Activated B cell treated with CpG ODN at 0.5 μM for 24 hours (primary cell): ENCODE measurements at places on chromosomes 13 and 19.
A peak's percentile ranks its signal among the peaks of the same experiment; 100 is the strongest.

GRCh38 chr19:5968431-5969373 lies 9.2 kb downstream of the RANBP3 start:
- H3K36me3 ChIP-seq: peaks cover 45% of the 10 kb centered on the region
- no peak for DNase-seq
- no peak overlapping the region for H3K4me3 ChIP-seq
- H3K27me3 ChIP-seq: no peaks in the 10 kb centered on the region
- peak overlapping the region; percentile 73 for H3K27ac ChIP-seq

DNA sequence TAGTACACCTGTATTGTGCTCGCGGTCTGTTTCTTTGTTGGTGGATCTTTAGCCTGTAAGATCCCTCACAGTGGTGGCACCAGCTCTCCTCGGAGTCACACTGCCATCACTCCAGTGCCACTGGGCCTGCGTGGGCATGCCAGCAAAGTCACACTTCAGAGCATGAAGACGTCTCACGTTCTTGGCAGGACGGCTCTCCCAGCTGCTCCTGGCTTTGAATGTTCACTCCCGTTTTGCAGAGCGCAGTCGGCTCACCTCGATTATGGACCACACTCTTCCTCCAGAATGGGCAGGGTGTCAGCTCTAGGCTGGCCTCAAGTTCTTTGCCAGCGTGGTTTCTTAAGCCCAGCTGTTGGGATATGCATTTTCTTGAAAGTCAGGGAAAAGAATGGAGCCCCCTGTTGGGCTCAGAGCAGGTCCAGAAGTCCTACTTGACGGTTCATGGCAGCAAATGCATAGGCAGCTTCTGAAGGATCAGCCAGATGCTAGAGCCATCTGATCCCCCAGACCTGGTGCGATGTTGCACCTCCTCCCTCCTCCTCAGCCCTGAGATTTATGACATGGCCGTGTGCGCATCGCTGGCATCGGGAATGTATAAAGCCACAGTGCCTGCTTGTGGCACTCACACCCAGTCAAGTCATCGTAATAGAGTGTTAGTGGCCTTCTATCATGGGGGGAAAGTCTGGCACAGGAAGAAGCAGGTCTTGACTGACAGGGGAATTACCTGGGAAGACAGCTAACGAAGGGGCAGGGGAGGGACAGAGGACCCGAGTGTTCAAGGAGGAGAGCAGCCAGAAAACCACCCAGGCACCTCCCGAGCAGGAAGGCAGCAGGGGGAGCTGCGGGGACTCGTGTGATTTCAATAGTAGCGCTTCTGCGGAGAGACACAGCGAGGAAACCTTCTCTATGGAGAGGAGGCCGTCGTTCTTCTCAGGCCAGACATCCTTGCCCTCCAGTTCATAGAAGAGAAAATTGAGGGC lies 40.2 kb upstream of the NPAS1 start:
- H3K27me3 ChIP-seq: no peaks in the 10 kb centered on the region
- no peak overlapping the region for H3K4me3 ChIP-seq
- H3K36me3 ChIP-seq: peaks cover 9% of the 10 kb centered on the region
- DNase-seq: no peak

- H3K4me3 ChIP-seq: peak overlapping the region; percentile 99
- H3K27me3 ChIP-seq: no peaks in the 10 kb centered on the region
- H3K4me1 ChIP-seq: peaks cover 50% of the 10 kb centered on the region
- DNase-seq: no peak
These were observed 2.1 kb downstream of the PRMT1 start for GRCh38 chr19:49678985-49679770.

DNA sequence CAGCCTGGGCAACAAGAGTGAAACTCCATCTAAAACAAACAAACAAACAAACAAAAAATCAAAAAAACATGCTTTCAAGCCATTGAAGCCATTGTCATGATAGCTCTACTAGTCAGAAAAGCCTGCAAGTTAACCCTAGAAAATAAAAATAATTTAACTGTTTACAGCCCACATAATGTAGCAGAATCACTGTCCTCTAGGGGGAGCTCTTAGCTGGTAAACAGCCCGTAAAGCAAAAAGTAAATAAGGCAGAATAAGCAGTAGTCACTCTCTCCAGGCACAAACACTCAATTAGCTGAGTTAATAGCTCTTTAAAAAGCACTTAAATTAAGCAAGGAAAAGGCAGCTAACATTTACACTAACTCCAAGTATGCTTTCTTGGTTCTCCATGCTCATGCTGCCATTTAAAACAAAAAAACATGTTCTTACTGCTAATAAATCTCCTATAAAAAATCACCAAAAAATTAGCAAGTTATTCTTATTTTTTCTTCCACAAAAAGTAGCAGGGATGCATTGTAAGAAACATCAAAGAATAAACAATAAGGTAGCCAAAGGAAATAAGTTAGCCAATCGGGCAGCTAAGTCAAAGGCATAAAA lies 11.3 kb downstream of the LILRB4 start:
- H3K27ac ChIP-seq: no peak overlapping the region
- no peak for DNase-seq
- no peaks in the 10 kb centered on the region for H3K4me1 ChIP-seq
- no peak overlapping the region for H3K4me3 ChIP-seq
- peaks cover 15% of the 10 kb centered on the region for H3K27me3 ChIP-seq

DNA sequence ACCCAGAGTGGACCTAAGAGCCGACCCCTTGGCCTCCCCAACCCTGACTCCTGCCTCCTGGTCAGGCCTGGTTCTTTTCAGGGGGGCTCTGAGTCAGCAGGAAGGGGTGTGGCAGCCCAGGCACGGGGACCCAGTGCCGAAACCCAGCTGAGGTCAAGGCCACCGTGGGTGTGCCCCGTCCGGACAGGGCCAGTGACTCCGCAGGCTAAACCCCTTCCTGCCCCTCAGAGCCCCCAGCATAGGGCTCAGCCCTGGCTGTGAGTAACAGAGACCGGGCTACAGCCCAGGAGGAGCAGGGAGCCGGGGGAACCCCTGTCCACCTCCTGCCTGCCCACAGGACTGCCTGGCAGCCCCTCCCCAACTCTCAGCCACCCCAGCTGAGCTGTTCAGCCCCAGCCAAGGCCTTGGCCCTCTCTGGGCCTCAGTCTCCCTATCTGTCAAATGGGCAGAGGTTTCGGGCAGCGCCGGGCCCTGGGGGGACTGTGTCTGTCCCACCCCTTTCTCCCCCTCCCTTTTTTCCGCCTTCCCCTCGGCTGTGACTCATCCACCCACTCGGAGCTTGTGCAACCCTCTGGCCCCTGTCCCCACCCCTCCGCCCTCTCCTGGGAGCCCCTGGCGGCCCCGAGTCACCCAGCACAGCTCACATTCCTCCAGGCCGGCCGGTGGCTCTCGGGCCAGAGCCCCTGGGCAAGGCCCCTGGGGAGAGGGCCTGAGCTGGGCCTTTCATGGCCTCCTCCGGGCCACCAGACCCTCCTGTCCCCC lies 8.6 kb downstream of the ZBTB7A start:
- H3K4me1 ChIP-seq: peaks cover 51% of the 10 kb centered on the region
- H3K4me3 ChIP-seq: peak overlapping the region; percentile 28
- H3K27me3 ChIP-seq: no peaks in the 10 kb centered on the region
- H3K27ac ChIP-seq: peak overlapping the region; percentile 65
- DNase-seq: no peak

- no peaks in the 10 kb centered on the region for H3K27me3 ChIP-seq
- no peak overlapping the region for H3K27ac ChIP-seq
- no peaks in the 10 kb centered on the region for H3K4me1 ChIP-seq
These were observed 472.1 kb downstream of the DIAPH3 start for GRCh38 chr13:59691501-59692066.

DNA sequence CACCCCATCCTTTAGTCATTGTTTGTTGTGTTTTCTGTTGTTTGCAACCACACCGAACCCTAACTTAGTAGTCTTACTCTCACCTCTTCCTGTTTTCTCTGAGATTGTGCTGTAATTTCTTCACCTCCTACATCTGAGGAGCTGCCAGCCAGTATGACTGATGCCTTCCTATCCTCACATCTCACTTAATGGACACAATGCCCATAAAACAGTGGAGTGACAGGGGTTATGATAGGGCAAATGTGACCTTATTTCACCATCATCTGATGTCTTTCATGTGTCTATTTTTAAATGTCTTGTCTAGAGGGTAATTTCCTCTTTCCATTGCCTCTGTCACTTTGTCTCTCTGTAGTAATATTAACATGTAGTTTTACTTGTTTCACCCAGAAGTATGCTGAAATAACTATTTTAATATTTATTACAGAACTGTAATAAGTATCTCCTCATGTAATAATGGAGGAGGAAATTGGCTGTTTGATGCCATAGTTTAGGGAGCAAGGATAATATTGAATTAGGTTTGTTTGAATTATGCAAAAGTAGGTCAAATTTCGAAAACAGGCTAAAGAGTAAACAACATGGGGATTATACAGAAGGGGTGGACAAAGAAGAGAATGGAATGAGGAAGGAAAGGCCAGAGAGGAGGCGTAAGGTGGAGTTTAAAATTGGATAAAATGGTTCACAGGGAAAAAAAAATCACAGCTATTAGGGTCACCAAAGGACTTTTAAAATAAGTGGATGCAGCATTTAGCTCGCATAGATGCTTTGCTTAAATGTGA lies 103.5 kb upstream of the SPRY2 start:
- H3K27ac ChIP-seq: no peak overlapping the region
- no peaks in the 10 kb centered on the region for H3K36me3 ChIP-seq
- no peak overlapping the region for H3K4me3 ChIP-seq

GRCh38 chr13:21330126-21330861 lies 128.8 kb downstream of the ZDHHC20 start:
- H3K36me3 ChIP-seq: no peaks in the 10 kb centered on the region
- no peak for DNase-seq
- H3K27me3 ChIP-seq: no peaks in the 10 kb centered on the region
- peaks cover 24% of the 10 kb centered on the region for H3K4me1 ChIP-seq
- H3K27ac ChIP-seq: no peak overlapping the region

DNA sequence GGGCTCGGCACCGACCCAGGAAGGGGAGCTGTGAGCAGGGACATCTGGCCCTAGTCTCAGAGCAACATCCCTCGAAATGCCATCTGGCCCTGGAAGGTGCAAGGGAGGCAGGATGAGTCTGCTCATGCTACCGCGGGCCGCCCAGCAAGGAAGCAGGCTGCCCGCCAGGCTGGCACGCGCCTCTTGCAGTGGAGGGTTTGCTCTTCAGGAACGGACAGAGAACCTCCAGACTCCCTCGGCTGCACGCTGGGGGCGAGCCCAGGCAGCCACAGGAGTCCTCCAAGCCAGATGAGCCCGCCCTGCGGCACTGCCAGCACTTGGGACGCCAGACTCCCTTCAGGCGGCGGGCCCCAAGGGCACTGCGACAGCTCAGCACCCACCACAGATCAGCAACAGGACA lies 10.1 kb upstream of the ATP8B3 start:
- no peaks in the 10 kb centered on the region for H3K27me3 ChIP-seq
- H3K4me1 ChIP-seq: peaks cover 3% of the 10 kb centered on the region
- H3K36me3 ChIP-seq: peaks cover 58% of the 10 kb centered on the region
- H3K4me3 ChIP-seq: no peak overlapping the region

DNA sequence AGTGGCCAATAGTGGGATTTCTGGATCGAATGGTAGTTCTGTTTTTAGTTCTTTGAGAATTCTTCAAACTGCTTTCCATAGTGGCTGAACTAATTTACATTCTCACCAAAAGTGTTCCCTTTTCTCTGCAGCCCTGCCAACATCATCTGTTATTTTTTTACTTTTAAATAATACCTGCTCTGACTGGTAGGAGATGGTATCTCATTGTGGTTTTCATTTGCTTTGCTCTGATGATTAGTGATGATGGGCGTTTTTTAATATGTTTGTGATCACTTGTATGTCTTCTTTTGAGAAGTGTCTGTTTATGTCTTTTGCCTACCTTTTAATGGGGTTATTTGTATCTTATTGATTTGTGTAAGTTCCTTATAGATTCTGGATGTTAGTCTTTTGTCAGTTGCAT lies 48.0 kb downstream of the RNASEH2B start:
- peaks cover 77% of the 10 kb centered on the region for H3K36me3 ChIP-seq
- no peaks in the 10 kb centered on the region for H3K27me3 ChIP-seq
- H3K27ac ChIP-seq: peak overlapping the region; percentile 41
- H3K4me3 ChIP-seq: no peak overlapping the region
- peaks cover 11% of the 10 kb centered on the region for H3K4me1 ChIP-seq
- DNase-seq: no peak

- peak overlapping the region; percentile 30 for H3K27ac ChIP-seq
- H3K4me3 ChIP-seq: no peak overlapping the region
- H3K27me3 ChIP-seq: no peaks in the 10 kb centered on the region
- H3K4me1 ChIP-seq: peaks cover 59% of the 10 kb centered on the region
- no peak for DNase-seq
These were observed 41.6 kb downstream of the MYO9B start for GRCh38 chr19:17116996-17117702.

GRCh38 chr13:24784319-24784718 lies 20.4 kb downstream of the RNF17 start:
- no peaks in the 10 kb centered on the region for H3K4me1 ChIP-seq
- H3K27ac ChIP-seq: no peak overlapping the region
- no peak for DNase-seq
- peaks cover 13% of the 10 kb centered on the region for H3K27me3 ChIP-seq
- no peak overlapping the region for H3K4me3 ChIP-seq
- no peaks in the 10 kb centered on the region for H3K36me3 ChIP-seq

GRCh38 chr13:60242043-60242595 lies 78.4 kb upstream of the DIAPH3 start:
- no peaks in the 10 kb centered on the region for H3K36me3 ChIP-seq
- no peaks in the 10 kb centered on the region for H3K4me1 ChIP-seq

GRCh38 chr13:31160857-31161556 lies 697 bp downstream of the HSPH1 start:
- peak overlapping the region; percentile 95 for H3K27ac ChIP-seq
- peak; percentile 55 for DNase-seq
- peaks cover 38% of the 10 kb centered on the region for H3K4me1 ChIP-seq
- H3K27me3 ChIP-seq: no peaks in the 10 kb centered on the region
- H3K36me3 ChIP-seq: peaks cover 47% of the 10 kb centered on the region

DNA sequence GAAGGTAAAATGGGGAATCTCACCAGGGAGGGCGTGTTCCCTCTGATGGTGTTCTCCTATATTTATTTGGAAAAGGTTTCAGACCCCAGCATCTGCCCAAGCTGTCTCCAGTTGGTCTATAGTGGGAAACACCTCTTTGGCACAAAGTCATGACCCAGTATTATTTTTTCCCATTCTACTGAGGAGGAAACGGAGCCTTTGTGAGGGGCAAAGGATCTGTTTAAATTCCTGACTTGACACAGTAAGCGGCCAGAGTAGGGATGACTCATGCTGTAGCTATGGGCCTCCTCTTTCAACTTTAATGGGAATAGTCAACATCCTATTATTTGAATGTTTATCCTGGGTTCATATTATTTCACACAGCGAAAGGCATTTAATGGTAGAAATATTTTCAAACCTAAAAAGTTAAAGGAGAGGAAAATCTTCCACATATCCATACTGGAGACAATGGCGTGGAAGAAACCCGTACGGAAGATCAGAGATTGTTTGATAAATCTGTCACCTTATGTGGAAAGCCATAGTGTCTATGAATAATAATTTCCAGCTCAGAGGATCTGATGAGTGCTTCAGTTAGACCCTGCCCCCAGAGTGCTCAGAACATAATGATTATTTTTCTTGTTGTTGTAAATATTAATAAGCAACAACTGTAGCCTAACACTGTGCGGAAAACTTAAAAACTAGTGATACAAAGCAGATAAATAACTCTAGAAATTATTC lies 126.0 kb downstream of the FOXO1 start:
- H3K36me3 ChIP-seq: no peaks in the 10 kb centered on the region
- H3K4me1 ChIP-seq: peaks cover 23% of the 10 kb centered on the region
- H3K27ac ChIP-seq: no peak overlapping the region
